ENCODE measurements at places on chromosomes 11 and 22.

GRCh38 chr11:58965246-58965985 lies 26.1 kb downstream of the GLYATL1 start:
- DNase-seq = no peak

DNA sequence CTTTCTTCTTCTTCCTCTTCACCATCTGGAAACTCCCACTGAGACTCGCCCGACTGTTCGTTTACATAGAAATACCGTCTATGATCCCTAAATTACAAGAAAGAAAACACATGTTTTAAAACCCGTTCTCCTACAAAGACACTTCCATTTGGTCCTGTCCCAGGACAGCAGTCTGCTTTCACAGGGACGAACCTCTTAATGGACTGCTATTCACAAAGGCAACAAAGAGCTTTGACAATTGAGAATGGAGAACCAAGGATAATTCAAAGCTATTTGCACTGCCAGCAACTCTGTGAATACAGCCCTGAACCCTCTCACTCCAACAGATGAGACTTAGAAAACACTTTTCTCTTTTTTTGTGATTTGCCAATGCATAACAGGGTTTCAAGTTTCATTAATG lies 16.3 kb upstream of the AGBL2 start:
- DNase-seq = no peak

GRCh38 chr22:37462983-37463382 lies 23.2 kb downstream of the MFNG start:
- DNase-seq = no peak

DNA sequence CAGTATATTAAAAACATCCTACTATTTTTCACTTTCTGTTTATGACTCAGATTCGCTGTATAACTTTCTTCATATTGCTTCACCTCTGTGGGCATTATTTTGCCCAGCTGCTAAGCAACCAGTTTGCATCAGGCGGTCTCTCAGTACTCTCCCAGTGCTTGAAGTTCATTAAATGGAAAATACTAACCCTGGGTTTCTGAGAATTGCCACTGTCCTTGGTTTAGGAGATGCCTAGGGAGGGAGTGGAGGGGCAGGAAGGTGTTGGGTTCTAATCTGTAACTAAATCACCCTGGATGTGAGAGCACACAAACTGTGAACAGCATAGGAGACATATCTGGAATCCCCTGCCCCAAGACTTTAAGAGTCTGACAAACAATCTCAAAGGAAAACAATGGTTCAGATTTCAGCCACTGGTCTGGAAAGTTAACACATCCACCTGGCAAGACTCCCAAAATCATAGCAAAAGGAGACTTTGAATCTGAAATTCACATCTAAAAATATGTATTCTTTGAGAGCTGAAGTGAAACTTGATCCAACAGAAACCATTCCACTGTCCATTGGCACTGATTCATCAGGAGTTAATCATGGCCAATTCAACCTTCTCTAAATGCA lies 540.0 kb downstream of the SOX6 start:
- no peak for DNase-seq

- DNase-seq = no peak
Measured at GRCh38 chr11:75147191-75147874, 3.6 kb upstream of the SLCO2B1 start.

- DNase-seq = no peak
Measured at GRCh38 chr11:75351541-75351790, at the start of gene ARRB1. ARRB1 (minus strand) TSS chr11:75351661; CDS start chr11:75351607, 54 bp downstream.
